ENCODE measurements at places on chromosomes 7 and 10.

GRCh38 chr10:78532480-78533042, 498.9 kb downstream of the RPS24 start:
- DNase-seq, result no peak

GRCh38 chr10:3241274-3241921, 68.8 kb upstream of the PITRM1 start:
- no peak for DNase-seq

- no peak for DNase-seq
These were observed 474.1 kb downstream of the PTPRN2 start for GRCh38 chr7:158113321-158114025.

- DNase-seq, result peak; percentile 18
These were observed 93.9 kb downstream of the ATXN7L1 start for GRCh38 chr7:105782391-105783042.

- DNase-seq, result no peak
These were observed 10.7 kb downstream of the EBF3 start for GRCh38 chr10:129953119-129954051.

- DNase-seq, result no peak
These were observed 4.4 kb upstream of the CUZD1 start for GRCh38 chr10:122849900-122850605.

GRCh38 chr10:31028081-31028480, 3.6 kb downstream of the ZNF438 start:
- no peak for DNase-seq

GRCh38 chr7:25894002-25894901, 257.7 kb upstream of the NFE2L3 start:
- DNase-seq, result peak; percentile 13

Measured in stimulated activated CD8-positive, alpha-beta memory T cell treated with anti-CD3 and anti-CD28 coated beads, Interleukin-4, amount 100 ng/mL, for 24 hours (primary cell).